Daoy (cell line): ENCODE measurements at places on chromosomes 6 and 20. TPM values are rescaled to one million over a fixed set of nuclear protein-coding genes. Genes with fewer than 3 reads are reported as not detected.

The FABP7 gene
- total RNA-seq: not detected in 2 replicates

The FAM217B gene
- 4.9 and 5.4 TPM in 2 replicates for total RNA-seq

The ZKSCAN8 gene
- total RNA-seq: 11.9 and 16.3 TPM in 2 replicates

The TXLNB gene
- total RNA-seq: 0.11 TPM in 1 of 2 replicates, not detected in the other

The PDE10A gene
- total RNA-seq: 6.7 and 6.8 TPM in 2 replicates

The ASIP gene
- not detected in 2 replicates for total RNA-seq

The HLA-DRB1 gene
- 0.34 and 0.63 TPM in 2 replicates for total RNA-seq

The GGTLC1 gene
- not detected in 2 replicates for total RNA-seq

The OR2H2 gene
- not detected in 2 replicates for total RNA-seq

The EFCAB8 gene
- 1.2 TPM in 1 of 2 replicates, not detected in the other for total RNA-seq

The HSPA12B gene
- total RNA-seq: 0.17 TPM in 1 of 2 replicates, not detected in the other

The LST1 gene
- total RNA-seq: 0.09 and 3.5 TPM in 2 replicates

The RWDD2A gene
- 0.97 and 2.6 TPM in 2 replicates for total RNA-seq

The FAXC gene
- 4.7 and 12.2 TPM in 2 replicates for total RNA-seq

The FNDC11 gene
- total RNA-seq: not detected in 2 replicates

The BPIFB1 gene
- not detected in 2 replicates for total RNA-seq

The ANGPT4 gene
- total RNA-seq: under 0.01 and 0.03 TPM in 2 replicates

The RNF144B gene
- total RNA-seq: 2.3 and 4.3 TPM in 2 replicates

The ARHGAP40 gene
- not detected in 2 replicates for total RNA-seq

The MATN4 gene
- not detected in 2 replicates for total RNA-seq

The CCR6 gene
- total RNA-seq: not detected in 2 replicates

The ENPP4 gene
- total RNA-seq: 18.7 and 19.6 TPM in 2 replicates
